ENCODE measurements at places on chromosomes 6 and 20.

DNA sequence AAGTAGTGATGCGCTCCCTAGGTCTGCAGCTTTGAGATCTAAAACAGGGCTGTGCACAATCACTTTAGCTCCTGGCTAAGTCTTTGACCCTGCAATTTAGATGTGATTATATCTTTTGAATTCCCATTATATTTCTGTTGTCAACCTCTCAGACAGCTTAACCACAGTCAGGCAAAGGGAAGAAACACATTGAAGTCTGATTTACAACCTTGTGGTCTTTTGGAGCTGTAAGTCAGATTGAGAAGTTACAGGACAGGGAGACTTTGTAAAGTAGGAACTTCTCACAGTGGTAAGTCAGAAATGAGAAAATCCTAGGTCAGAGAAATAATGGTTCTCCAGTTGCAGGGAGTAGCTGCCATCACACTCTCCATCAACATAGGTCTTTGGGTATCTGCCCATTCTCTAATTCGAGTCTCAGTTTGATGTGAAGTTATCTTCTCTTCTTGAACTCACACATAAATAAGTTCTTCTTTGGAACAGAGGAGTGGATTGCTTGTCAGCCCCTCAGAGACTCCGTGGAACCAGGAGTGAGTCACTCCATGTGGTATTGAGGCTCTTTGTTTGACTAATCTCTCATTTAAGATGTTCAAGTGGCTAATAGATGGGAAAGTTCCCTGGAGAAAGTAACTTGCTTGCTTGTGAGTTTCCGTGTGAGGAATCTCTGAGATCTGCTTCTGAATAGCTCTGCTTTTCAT, 35.0 kb upstream of the SGK1 start:
- peak; percentile 55 for DNase-seq

DNA sequence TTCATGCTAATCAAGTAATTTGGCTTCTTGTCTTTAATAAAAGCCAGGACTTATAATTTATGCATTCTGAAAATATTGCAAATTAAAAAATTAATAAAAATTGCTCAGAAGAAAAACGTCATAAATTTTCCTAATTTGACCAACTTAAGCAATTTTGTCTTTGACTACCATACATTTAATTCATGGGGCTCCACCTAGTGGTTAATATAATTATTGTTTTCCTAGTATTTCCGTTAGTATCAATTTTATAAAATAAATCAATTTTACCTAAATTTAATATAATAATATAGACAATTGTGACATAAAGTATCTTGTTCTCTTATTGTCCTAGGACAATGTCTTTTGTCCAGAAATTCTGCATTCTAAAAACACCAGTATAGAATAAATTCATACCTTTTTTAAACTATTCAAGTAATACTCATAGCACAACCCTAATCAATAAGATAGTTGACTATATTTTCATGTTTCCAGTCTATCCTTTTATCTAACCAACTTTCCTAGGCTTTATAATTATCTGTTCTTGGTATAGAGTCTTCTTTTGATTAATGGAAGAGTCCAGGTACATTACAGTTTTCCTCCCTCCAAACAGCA, 319.9 kb downstream of the TRDN start:
- no peak for DNase-seq

DNA sequence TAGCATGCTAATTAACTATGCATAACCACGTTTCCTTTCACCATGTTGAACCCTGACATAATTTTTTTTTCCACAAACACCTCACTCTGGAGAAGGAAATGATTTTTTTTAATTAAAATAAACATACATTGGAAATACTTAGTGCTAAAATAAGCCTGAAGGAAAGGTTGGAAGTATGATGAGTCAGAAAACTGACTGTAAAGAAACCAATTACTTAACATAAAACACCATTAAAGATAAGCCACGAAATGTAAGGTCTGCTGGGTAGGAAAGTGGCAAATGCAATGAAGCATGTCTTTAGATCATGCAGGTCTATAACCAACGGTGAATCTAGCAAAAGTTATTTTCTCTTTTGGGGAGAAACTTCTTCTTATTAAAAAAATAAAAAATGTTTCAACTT, 47.5 kb downstream of the OPRM1 start:
- no peak for DNase-seq

DNA sequence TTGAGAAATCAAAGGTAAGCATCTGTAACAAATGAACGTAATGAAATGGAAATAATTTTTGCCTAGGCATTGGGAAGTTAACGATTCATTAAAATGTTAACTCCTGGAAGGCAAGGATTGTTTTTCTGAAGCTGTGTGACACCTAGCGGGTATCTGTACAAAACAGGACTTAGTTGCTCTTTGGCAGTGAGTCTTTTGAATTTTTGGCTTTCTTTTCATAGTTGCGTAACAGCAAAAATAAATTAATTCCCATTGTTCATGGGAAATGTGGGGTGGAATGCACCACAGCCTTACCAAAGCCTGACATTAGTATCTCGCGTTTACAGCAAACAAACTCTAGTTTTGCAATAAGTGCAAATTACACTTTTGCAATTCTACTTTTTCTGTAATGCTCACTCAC, 92.7 kb upstream of the DTNBP1 start:
- DNase-seq, result no peak

- no peak for DNase-seq
These were observed 31.7 kb downstream of the FOXC1 start for GRCh38 chr6:1641343-1641885.

DNA sequence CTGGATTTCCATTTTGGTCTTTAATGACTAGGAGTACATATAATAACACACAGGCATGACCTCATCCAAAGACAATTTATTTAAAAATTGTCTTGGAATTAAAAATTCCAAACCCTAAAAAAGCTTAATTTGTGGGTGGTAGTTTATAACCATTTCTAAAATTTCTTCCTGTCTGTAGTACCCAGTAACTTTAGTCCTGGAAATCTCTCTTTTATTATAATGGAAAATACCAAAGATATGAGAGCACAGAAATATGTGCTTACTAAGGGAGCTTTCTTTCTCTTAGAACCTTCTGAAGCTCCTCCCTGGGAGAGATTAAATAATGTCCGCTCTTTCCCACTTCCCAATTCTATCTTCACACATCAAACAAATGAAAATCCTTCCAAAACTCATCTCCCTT, 70.5 kb upstream of the PRL start:
- no peak for DNase-seq

DNA sequence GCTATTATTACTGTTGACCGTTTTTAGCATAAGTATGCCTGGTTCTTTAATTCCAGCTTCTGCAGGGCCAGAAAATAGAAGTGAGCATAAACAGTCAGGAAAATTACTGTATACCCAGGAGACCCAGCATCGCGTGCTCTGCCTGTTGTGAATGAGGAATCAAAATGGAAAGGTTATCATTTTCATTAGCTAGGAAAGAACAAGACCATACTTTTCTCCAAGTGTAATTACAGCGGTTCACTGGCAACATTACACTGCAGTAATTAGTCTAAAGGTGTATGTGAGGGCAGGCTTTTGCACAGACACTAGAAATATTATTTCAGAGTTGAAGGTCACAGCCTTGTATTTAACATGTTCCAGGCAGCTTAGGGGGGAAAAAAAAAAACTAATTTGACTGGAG, 403.8 kb upstream of the SOX4 start:
- no peak for DNase-seq

GRCh38 chr6:161429921-161430490, 156.1 kb upstream of the AGPAT4 start:
- no peak for DNase-seq

GRCh38 chr6:12449447-12449846, 159.3 kb downstream of the EDN1 start:
- no peak for DNase-seq

- DNase-seq, result no peak
These were observed 197.1 kb upstream of the PLN start for GRCh38 chr6:118350881-118351430.

- DNase-seq, result peak; percentile 81
These were observed 29.2 kb upstream of the EXOC2 start for GRCh38 chr6:722077-722524.

DNA sequence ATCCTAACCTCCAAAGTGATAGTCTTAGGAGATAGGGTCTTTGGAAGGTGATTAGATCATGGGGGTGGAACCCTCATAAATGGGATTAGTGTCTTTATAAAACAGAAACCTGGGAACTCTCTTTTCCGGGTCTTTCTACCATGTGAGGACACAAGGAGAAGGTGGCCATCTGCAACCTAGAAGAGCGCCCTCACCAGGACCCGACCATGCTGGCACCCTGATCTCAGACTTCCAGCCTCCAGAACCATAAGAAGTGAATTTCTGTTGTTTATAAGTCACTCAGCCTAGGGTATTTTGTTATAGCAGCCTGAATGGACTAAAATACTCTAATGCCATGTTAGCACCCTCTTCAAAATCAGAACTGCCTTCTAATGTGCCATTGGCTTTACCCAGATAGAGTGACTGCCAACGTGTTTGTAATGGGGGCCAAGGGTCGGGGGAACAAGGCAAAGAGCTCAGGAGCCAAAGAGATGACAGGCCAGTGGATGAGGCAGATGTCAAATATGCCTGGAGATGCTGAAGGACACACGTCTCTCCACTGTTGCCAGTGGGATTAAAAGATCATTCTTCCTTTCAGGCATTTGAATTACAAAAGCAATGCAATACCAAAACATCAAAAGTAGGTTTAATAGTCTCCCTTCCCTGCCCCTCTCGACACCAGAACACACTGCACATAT, 21.0 kb downstream of the TUBB2B start:
- DNase-seq, result no peak

- DNase-seq, result peak; percentile 11
These were observed 75.8 kb downstream of the BCKDHB start for GRCh38 chr6:80182308-80182707.

DNA sequence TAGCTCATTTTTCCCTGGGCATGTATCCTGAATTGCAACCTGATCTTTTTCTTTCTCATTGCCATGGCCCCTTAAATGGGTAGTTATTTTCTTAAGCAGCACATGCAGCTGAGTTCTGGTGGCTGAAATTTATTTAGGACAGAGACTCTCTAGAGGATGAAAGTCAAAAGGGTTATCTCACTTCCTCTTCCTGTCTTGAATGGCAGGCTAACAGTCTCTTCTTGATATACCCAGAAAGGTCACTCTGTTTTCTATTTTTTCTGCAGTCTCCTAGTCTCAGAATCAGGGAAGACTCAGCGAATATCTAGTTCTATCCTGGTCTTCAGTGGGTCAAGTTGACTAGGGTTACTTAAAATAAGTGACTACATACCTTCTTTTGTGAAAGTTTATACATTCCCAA, 243.3 kb downstream of the EPHA7 start:
- DNase-seq, result no peak

DNA sequence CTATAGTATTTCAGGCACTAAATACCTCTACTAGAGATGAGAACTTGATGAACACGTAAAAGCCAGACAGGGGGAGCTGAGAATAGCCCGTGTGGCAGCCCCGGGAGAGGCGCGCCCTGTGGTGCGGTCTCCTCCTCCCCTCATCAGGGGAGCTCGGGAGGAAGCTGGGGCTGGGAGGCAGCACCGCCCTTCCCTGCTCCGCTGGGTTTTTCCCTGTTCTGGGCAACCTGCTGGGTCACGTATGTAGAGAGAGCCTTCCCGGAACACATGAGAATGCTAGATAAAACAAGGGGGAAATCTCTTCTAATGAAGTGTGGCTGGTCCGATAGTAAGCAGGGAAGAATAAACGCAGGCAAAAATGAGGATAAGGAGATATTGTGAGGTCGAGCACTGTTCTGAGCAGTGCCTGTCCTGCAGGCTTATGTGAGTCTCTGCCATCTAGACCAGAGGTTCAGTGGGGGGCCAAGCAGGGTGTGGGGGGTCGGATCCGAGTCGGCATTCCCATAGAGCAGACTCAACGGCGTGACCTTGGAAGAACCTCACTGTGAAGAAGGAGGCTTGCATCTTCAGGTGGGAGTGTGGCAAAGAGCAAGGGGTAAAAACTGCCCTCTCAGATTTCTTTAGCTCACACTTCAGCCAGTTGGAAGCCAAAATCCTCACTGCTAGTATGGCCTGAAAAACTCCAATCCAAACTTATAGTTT, 13.4 kb upstream of the RPS6KA2 start:
- peak; percentile 41 for DNase-seq

DNA sequence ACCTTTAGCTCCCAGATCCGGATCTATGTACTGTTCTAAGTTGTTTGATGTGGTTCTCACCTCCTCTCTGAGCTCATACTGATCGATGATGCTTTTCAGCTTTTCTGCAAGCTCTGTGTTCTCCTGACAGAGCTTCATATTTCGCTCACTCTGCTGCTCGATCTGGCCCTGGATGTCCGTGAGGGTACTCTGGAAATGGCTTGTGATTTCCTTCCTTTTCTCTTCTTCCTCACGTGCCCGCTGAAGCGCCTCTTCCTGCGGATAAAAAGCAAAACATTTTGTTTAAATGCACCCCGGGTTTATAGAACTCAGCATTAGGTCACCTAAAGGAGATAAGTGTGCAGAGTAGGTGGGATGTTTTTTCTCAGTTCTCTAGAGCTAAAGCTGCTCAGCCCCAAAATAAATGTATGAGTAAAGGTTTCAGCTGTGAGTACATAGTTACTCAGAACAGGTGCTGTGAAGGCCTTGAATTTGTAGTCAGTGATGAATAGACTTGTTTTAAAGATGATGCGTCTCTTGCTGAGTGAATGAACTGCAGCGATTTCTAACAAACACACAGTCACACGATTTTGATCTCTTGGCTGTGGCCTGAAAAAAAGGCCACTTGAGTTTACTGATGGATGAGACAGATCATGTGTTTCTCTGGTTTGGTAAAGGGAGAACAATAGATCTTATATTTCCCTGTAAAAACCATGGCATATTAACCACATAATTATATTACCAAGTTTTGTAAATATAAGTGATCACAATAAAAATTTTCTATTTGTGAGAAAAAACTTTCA, 29.1 kb downstream of the TXLNB start:
- no peak for DNase-seq

DNA sequence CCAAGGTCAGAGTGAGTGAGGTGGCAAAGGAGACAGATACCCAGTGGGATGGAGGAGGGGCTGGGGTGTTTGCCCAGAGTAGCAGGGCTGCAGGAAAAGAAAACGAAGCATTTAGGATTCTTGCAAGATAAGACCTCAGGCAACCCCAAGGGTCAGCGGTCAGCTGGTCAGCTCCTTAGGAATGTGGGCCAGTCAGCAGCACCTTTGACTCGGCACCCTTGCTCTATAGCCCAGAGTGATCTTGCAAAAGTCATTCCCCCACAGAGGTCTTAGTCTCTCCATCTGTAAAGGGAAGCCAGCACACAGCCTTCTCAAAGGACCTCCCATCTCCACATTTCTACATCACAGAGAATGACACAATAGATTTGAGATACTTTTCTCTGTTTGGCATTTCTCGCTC, 56.7 kb downstream of the VEGFA start:
- DNase-seq, result no peak

DNA sequence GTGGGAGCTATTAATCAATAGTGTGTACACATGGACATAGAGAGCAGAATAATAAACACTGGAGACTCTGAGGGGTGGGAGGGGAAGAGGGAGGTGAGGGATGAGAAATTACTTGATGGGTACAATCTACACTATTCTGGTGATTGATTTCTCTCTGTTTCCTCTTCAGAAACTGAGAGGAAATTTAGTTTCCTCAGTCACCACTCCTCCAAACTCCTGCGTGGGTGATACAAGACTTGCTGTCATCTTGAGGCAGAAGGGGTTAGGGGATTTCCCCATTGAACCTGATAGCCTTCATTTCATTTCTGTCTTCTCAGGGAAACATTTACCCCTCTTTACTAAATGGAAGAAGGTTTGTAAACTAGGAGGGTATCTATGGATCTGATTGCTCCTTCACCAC, 84.3 kb upstream of the ESR1 start:
- no peak for DNase-seq

- peak; percentile 63 for DNase-seq
These were observed 577 bp upstream of the SCAND1 start for GRCh38 chr20:35954907-35955251.

- DNase-seq, result no peak
These were observed 384.1 kb downstream of the LAMA2 start for GRCh38 chr6:129267028-129267427.

All from hepatic stellate cell (primary cell).